D721Med (cell line): ENCODE measurements at places on chromosomes 12 and 14.

DNA sequence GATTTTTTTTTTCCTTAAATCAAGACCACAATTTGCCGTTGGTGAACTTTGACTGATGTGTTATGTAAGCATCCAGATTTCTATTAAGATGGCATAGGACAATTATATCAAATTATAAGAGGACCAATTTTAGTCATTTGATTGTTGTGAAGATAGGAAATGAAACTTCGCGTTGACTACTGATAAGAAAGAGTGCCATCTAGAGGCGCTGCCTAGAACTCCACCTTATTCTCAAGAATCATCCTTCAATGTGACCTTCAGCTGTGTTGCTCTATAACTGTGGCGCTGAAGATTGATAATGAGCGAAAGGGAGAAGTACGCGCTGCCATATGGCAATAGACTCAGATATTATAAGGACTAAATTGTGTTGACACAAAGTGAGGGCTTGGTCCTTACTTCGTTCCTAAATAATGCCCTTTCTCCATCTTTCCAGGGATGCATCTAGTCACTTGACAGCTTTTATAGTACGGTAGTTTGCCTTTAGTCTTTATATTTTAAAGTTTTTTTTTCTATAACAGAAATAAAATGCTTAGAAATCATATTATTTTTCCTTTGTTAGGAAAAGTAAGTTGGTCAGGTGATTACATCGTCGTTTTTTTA is 350.8 kb upstream of the STXBP6 start:
- DNase-seq = no peak

DNA sequence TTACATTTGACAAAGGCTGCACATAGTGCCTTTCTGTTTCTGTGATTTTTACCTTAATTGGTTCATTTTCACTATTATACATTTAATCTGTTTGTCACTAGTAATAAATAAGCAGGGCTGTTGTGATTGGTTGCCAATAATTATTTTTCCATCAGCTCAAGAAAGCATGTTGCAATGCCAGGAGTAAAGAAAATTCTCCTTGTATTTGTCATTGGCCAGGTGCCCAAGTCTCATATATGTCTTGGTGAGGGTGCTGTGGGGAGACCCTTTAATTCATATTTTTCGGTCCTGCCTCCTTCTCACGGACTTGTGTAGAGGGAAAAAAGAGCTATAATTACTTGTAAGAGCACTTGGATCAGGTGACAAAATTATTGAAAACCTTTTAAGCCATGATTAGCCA is 108.0 kb downstream of the KITLG start:
- DNase-seq = no peak

DNA sequence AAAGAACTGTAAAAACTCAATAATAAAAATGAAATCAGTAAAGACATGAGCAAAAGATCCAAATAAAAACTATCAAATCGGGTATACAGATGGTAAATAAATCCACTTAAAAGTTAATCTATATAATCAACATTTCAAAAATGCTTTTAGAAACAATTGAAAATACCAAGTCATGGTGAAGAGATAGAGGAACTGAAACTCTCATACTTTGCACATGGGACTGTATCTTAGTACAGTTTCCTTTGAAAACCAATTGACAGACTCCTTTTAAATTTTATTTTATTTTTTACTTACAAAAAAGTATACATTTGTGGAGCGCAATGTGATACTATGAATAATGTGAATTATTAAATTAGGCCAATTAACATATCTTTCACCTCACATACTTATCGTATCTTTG is 98.6 kb upstream of the FAR2 start:
- DNase-seq = no peak

DNA sequence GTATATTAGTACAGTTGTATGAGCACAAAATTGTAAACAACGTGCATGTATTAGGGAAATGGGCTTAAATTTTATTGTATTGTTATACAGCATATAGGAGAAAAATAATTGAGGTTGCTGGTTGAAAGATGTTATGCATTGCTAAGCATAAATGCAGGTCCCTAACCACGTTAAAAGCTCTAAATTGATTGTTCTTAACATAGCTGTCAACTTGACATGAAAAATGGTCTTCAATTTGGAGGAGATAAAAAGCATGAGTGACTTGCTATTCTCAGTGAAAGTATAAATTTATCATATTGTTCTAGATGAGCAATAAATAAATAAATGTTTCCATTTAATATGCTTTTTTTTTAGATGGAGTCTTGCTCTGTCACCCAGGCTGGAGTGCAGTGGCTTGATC is 506.6 kb upstream of the ATXN7L3B start:
- DNase-seq = no peak

GRCh38 chr12:98763656-98764055 is 118.6 kb downstream of the APAF1 start:
- DNase-seq = no peak

- no peak for DNase-seq
These were observed 65.9 kb upstream of the OTOGL start for GRCh38 chr12:80033448-80033847.

DNA sequence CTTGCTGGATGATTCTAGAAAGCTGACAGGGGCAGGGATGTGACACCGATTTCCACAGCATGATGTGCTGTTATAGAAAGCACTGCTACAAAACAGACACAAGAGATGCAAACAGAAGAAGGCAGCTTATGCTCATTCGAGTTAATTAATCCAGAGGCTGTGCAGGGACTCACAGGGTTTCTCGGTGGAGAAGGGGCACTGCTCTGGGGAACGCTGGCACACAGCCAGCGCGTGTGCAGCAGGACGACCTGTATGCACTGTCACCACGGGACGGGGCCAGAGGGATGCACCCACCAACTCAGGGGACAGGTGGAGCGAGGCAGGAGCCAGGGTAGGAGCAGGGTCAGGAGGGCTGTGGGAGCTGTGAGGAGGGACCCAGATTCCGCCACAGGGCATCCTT is 143.5 kb downstream of the RIMBP2 start:
- no peak for DNase-seq

- no peak for DNase-seq
These were observed 24.2 kb downstream of the SYNJ2BP start for GRCh38 chr14:70392676-70393075.

DNA sequence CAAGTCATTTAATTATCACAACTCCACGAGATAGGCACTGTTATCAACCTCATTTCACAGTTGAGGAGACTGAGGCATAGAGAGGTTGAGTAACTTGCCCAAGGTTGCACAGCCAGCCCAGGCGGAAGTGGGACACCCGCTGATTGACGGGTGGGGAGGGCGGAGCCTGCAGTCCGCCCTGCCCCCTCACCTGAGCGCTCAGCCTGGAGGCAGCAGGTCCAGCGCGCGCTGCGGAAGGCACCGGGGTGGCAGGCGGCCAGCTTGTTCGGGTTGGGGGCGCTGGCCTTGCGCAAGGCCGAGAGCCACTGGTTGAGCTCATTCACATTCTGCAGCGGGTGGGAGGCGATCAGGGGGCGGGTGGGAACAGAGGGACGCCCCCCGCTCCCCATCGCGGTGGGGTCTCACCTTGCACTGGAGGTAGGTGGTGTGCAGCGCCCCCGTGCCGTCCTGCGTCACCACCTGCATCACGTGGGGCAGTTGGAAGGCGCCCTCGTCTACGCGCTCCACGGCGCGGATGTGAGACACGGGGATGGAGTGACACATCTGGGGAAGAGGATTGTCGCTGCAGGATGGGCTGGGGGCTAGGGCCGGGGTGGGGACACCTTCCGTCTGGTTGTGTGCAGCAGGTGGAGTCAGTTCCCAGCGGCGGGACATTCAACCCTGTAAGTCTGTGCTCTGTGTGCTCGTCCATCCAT is 31.7 kb downstream of the RASAL1 start:
- DNase-seq = no peak

DNA sequence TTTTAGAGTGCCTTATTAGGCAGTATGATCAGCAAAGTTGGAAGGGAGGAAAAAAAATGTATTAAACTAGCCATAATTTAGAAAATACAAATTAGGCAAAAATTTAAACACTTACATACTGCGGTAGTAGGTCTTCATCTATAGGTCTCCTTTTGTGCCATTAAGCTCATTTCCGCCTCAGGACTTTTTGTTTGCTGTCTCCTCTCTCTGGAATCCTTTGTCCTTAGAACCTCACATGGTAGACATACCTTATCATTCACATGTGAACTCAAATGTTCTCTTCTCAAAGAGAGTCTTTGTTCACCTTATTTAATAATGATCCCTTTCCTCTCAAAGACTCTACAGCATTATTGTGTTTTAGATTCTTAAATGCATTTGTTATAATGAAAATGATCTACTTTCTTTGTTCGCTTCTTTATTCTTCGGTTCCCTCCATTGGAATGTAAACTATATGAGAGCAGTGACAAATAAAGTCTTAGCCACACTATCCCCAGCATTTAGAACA is 14.7 kb downstream of the FANCM start:
- no peak for DNase-seq

DNA sequence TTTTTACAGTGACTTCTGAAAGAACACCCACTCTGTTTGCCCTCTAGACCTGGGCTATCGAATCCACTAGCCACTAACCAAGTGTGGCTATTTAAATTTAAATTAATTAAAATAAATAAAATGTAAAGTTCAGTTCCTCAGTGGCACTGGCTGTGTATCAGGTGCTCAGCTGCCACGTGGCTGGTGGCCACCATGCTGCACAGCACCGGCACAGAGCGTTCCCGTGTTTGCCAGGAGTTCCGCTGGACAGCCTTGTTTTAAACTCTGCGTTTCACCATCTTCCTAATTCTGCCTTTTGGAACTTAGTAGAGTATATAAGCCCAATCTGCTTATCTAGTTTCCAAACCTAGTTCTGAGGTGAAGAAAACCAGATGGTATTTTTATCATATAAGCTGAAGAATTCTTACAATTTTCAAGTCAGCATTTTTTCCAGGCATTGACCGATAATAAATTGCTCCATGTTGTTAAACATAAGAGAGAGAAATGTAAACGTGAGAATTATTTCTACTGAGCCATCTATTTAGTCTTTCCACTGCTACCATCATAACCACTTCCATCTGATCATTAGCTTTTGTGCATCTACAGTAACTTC is 339.0 kb downstream of the CACNA1C start:
- no peak for DNase-seq

GRCh38 chr14:100081997-100082625 is 16.9 kb downstream of the EVL start:
- no peak for DNase-seq

DNA sequence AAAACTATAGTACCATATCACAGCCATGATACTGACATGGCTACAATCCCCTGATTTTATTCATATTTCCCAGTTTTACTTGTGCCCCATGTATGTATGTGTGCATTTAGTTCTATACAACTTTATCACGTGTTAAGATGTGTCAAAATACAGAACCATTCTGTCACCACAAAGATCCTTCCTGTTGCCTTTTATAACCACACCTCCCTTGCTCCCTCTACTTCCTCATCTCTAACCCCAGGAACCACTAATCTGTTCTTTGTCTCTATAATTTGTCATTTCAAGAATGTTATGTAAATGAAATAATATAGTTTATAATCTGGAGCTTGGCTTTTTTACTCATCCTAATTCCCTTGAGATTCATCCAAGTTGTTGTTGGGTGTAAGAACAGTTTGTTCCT is 358.4 kb downstream of the DPF3 start:
- DNase-seq = no peak

GRCh38 chr14:95408731-95409476 is 89.2 kb upstream of the CLMN start:
- no peak for DNase-seq

DNA sequence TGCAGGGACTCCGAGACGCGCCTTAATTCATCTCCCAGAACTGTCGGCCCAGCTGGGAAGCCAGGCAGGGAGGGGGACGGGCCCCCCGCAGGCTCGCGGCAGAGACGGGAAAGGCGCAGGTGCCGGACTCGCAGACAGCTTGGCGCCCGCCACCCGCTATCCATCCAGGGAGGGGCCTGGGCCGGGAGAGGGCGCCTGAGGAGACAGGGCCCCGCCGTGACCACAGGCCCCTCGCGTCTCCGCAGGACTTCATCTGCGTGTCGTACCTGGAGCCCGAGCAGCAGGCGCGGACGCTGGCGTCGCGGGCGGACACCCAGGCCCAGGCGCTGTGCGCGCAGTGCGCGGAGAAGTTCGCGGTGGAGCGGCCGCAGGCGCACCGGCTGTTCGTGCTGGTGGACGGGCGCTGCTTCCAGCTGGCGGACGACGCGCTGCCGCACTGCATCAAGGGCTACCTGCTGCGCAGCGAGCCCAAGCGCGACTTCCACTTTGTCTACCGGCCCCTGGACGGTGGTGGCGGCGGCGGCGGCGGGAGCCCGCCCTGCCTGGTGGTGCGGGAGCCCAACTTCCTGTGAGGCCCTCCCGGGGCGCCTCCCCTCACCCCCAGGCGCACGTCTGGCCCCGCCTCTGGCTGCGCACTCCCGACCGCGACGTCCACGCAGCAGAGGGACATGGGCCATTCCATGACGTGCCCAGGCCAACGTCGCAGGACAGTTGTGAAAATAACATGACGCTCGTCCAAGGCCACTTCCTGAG is 60.6 kb downstream of the LGMN start:
- peak; percentile 66 for DNase-seq

DNA sequence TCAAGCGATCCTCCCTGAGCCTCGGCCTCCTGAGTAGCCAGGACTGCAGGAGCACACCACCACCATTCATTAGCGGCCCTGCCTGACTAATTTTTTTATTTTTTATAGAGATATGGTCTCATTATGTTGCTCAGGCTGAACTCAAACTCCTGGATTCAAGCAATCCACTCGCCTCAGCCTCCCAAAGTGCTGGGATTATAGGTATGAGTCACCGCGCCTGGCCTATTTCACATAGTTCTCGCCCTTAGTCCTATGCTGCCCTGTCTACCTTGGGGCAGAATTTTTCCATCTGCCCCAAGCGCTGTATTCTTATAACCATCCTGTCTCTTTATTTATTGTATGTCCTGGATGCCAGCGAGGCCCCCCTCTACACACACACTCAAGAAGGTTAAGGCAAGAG is 50.9 kb upstream of the BCL2L14 start:
- no peak for DNase-seq

DNA sequence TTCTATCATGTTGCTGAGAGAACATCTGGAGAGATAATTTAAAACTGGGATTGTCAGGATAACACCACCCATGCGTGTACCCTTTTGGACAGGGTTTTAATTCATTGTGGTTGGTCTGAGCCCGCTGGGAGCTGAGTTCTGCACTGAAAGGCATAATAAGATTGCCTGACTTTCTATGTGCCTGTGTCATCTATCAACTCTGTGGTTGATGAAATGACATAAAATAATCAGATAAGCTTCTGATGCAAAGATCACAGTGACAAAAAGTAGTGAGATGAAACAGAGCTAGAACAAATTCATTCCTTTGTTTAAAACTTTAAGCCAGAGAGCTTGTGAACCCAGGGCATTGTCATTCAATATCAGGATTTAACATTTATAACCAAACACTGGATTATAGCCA is 98.7 kb downstream of the BBS10 start:
- DNase-seq = no peak

DNA sequence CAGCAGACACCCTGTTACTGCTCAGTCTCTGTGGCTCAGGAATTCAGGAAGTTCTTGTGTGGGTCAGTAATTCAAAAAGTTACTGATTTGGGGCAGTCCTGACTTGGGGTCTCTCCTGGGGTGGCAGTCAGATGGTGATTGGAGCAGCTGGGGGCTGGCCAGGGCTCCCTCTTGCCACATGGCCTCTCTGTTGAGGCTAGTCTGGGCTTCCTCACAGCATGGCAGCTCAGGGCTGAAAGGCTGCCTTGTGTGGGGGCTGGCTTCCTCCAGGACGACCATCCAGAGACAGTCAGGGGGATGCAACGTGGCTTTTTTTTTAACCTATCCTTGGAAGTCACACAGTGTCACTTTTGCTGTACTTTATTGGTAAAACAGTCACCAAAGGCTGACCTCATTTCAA is 61.3 kb downstream of the CACNA1C start:
- DNase-seq = no peak
